ENCODE measurements at places on chromosomes 13 and 19.
A peak's percentile ranks its signal among the peaks of the same experiment; 100 is the strongest.

- no peak for DNase-seq
Observed at GRCh38 chr13:100522618-100523309, 65.8 kb downstream of the GGACT start.

DNA sequence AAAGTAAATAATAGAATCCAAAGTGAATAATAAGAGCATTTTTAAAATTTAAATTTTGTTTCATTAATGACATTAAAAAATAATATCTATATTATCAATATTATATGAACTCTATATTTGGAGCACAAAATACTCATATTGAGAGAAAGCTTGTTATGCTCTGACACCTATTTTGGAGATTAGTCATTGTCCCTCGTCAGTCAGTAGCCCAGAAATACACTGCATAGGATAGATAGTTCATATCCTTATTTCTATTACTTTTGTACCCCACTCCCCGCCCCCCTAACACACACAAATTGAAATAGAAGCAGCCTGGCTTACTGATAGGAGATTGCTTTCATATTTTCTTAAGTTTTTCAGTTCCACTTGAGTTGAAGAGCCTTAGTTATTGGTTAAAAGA lies 652.8 kb downstream of the PCDH9 start:
- no peak for DNase-seq

DNA sequence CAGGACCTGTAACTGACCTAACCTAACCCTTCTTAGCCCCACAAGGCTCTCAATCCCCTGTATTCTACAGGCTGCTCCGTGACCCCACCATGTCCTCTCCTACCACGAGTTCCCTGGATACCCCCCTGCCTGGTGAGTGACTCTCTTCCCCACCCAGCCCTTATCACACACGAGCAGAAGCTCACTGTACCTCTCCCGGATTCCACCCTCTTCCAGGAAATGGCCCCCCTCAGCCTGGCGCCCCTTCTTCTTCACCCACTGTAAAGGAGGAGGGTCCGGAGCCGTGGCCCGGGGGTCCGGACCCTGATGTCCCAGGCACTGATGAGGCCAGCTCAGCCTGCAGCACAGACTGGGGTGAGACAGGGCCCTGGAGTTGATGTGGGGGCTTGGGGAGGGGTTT lies 1.3 kb downstream of the NR1H2 start:
- no peak for DNase-seq

- DNase-seq, result no peak
Observed at GRCh38 chr19:52212572-52213255, 22.9 kb downstream of the PPP2R1A start.

DNA sequence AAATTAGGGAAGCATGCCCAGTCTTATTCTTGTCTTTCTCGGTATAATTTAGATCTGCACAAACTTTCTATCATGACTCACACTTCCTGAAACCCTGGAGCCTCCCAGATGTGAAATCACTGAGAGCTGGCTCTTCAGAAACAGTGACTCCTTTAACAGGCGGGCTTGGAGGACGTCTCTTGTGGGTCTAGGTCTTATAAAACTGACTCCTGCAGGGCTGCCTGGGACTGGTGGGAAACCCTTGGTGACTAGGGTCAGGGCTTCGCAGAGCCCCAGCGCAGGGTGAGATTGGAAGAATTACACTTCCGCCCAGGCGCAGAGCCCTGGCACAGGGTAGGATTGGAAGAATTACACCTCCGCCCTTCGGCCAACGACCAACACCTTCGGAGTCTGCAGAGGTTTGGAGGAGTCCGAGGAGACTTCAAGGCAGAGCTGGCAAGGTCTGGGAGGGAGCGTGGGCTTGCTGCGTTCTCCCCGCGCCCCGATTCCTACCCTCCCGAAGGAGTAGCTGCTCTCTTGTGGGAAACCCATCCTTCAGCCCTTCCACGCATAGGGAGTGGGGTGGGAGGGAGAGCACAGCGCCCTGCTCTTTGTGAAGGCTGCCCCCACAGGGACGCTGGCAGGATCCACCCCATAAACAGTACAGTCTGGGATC lies 43.4 kb upstream of the MAP3K10 start:
- no peak for DNase-seq

DNA sequence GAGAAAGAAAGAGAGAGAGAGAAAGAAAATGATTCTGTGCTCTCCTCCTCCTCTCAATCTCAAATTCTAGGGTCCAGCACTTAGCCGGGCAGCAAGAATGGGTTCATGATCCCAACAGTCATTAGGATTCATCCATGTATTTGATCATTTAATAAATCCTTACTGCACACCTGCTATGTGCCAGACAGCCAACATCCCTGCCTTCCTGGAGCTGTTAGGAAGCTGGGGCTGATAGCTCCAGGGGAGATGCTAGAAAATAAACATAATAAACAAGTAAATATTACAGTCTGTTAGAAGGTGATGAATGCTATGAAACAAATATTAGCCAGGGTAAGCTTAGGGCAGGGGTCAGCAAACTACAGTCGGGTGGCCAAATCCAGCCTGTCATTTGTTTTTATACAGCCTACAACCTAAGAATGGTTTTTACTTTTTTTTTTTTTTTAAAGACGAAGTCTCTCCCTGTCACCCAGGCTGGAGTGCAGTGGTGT lies 9.9 kb upstream of the ACP7 start:
- no peak for DNase-seq

DNA sequence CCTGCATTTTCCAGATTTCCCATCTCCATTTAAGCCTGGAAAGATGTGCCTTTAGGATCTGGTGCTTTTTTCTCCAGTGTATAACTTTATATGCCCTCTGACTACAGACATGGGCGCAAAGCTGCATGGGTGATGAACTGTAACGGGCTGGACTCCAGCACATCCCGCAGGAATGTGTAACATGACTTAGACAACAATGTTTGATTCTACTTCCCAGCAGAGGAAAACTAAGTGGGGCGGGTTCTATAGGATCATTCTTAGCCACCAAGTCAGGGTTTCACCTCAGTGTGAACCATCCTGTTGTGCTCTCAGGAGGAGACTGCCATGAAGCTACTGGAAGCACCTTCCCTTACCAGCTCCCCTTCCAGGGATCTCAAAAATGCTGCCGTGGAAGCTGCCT lies 93.2 kb upstream of the SERP2 start:
- DNase-seq, result no peak

GRCh38 chr13:46087481-46087880 lies 17.4 kb downstream of the CPB2 start:
- no peak for DNase-seq

GRCh38 chr13:34161931-34162543 lies 344.1 kb downstream of the RFC3 start:
- no peak for DNase-seq

DNA sequence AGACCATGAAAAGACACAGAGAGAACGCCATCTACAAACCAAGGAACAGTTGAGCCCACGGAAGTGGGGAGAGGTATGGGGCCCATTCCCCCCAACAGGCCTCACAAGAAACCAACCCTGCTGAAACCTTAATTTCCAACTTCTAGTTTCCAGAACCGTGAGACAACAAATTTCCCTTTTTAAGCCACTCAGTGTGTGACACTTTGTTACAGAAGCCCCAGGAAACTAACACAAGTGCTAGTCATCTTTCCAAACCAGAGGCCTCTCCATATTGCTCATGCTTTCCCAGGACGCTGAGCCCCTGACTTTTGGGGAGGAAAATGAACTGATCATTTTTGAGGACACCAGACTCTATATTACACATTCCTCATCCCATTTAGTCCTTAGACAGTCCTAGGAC lies 186.8 kb downstream of the NUFIP1 start:
- DNase-seq, result no peak

DNA sequence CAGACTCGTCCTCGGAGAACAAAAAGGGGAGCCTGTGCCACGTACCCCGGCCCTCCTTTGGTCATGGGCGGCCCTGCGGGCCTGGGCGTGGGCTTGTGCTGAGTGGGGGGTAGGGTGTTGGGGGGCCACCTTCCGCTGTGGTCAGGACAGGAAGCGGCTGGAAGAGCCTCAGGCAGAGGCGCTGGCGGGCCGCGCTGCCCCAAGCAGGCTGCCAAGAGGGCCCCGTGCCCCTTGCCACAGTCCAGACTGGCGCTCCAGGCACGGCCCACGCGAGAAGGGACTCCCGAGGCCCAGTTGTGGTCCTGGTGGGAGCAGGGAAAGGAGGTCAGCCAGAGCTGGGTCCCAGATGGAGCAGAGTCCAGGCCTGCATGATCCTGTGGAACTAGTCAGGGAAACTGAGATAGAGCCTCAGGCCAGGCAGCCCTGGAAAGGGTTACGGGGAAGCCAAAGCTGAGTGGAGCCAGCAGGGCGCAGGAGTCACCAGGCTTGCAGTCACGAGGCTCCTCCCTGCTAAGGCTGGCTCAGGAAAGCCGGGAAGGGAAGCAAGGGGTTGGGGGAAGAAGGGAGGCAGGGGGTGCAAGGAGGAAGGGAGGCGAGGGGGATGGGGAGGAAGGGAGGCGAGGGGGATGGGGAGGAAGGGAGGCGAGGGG lies 135.0 kb downstream of the CRYL1 start:
- no peak for DNase-seq

GRCh38 chr19:35194012-35194984 lies 34.2 kb downstream of the FAM187B start:
- no peak for DNase-seq

GRCh38 chr13:95745752-95746151 lies 68.8 kb downstream of the DNAJC3 start:
- DNase-seq, result no peak

- no peak for DNase-seq
Observed at GRCh38 chr13:42275506-42275905, 3.6 kb downstream of the AKAP11 start.

- no peak for DNase-seq
Observed at GRCh38 chr19:51084505-51084904, 1.8 kb upstream of the KLK14 start.

DNA sequence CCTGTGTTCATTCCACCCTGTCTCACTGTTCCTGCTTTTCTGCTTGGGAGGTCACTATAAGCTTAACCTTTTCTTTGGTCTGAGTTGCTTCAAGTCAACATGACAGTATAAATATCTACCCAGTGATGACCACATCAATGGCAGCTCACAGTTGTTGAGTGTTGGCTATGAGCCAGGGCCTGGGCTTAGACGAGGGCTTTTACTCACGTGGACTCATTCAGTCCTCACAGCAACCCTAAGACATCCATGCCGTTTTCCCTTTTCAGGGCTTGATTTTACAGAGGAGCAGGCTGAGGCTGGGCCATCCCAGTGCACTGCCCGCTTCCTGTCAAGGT lies 10.2 kb upstream of the CCDC97 start:
- DNase-seq, result no peak

- DNase-seq, result no peak
Observed at GRCh38 chr13:111491659-111492058, 171.2 kb downstream of the TEX29 start.

DNA sequence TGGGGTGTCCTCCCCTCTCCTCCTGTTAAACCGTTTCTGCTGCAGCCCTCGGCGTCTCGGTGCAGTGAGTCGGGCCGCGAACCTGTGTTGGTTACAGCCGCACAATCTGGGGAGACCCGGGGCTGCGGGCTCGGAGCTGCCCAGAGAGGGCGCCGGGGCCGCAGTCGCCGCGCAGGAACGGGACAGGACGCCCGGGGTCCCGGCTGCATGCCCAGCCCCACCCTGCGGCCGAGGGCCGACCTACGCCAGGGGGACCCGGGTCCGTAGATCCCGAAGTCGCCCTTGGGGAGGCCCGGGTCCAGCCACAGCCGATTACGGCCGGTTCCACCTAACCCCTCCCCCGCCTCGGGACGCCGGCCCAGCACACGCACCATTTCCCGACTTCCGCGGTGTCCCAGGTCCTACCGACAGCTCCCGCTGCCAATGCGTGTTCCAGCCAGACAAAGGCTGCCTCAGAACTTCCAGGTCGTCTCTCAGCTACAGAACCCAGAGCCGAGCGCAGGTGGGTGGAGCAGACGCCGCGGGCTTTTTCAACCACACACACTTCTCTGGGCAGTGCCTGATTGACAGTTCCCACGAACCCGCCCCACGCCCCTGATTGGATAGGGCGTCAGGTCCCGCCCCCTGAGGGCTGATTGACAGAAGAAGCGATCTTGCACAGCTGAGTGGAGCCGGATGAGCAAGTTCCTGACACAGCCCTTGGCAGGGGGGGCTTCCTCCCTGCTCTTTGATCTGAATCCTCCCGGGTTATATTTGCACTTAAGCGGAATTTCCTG lies at the start of gene ZNF443:
Gene ZNF443, minus strand, starts transcription at position 481 of the 776 bp plus-strand sequence. Its CDS starts 107 bp downstream, at position 374.
- DNase-seq, result peak; percentile 99

DNA sequence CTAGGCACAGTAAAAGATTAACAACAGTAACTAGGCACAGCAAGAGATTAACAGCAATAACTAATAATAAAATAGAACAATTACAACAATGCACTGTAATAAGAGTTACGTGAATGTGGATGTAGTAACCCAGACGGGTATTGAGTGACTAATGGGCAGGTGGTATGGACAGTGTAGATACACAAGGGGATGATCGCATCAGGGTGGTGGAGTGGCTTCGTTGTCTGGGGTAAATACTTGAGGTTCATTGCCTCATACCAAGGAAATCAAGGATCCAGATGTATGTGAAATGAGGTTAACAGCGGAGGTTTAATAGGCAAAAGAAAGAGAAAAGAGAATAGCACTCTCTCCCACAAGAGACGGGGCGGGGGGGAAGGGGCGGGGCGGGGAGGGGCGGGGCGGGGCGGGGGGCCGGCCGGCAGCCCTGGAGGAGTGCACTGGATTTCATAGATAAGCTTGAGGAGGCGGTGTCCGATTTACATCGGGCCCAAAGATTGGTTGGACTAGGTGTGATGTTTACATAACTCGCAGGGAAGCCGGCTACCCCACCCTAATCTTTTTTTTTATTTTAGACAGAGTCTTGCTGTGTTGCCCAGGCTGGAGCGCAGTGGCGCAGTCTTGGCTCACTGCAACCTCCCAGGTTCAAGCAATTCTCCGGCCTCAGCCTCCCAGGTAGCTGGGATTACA lies 106.3 kb downstream of the KCTD15 start:
- DNase-seq, result no peak

- DNase-seq, result no peak
Observed at GRCh38 chr13:30920162-30920909, 12.1 kb upstream of the TEX26 start.
